Stimulated activated CD8-positive, alpha-beta memory T cell treated with anti-CD3 and anti-CD28 coated beads, Interleukin-2, amount 100 ng/mL, for 1 hour (primary cell): ENCODE measurements at places on chromosomes 5 and 9.

DNA sequence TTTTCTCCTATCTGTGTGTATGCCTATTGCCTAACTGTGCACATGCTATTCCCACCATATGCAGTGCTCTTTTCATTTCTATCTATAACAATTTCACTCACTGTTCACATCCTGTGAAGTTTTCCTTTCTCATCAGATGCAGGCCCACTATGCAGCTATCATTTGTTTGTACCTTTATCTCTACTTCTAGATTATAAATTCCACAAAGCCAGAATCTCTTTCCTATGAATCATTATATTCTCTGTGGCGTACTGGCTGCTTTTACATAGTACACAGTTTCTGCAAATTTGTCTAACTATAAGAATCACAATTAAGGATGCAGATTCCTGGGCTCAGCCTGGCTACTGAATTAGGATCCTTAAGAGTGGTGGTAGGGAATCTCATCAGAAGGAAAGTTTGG, 600.8 kb upstream of the ARRDC3 start:
- no peak for DNase-seq

GRCh38 chr5:133432956-133433532, 179.3 kb downstream of the FSTL4 start:
- DNase-seq: no peak

- no peak for DNase-seq
Measured at GRCh38 chr5:11520241-11520930, 383.9 kb downstream of the CTNND2 start.

GRCh38 chr5:59891962-59892643, 1.4 kb downstream of the PDE4D start:
- DNase-seq: no peak

DNA sequence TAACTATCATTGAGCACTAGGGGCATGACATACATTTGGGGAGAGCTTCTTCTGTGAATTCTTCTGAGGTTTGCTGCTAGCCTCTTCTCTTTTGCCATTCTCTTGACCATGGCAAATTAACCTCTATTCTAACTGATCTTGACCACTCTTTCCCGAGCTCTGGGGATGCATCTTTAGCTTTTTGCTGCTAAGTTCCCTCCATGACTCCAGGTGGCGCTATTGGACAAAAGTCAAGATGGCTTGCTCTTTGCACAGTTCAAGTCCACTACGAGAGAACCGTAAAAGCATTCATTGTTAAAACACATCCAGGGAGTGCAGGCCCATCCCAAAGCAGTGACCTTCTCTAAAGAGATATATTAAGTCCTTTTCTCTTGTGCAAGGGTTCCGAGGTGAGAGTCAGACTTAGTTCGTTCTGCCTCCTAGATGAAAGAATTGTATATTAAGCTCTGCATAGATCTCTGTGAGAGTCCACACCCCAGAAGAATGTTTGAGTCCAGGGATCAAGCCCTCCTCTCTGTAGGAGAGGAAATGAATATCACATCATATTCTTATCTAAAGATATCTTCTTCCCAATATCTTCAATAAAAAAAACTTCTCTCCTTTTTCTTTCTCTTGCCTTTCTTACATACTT, 1152.9 kb upstream of the CDH6 start:
- no peak for DNase-seq

- no peak for DNase-seq
Measured at GRCh38 chr5:116911074-116911473, 336.5 kb upstream of the SEMA6A start.

DNA sequence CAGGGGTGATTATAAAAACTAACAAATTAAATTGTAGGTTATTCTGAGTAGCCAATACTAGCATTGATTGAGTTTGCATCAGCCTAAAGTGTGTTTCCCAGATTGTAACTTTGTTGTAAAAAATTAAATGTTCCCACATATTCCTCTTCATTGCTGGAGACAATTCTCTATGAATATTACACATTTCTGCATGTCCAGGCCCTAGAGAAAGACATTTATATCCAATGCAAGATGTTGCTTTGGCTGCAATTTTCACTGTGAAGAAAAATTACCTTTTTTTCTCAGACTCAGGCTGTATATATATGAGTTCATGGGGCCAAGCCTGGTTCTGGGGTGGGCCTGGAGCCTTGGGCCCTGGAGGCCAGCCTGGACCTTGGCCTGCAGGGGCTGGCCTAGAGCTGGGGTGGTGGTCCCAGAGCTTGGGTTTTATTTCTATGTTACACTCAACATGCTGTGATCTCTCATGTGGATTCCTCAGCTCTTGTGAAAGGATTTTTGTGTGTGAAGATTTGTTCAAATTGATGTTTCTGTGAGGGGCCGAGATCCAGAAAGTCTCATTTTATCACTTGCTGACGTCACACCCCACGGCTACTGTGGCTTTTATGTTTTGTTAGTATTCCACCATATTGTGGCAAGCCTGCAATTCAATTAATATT, 232.5 kb downstream of the SPATA31A1 start:
- DNase-seq: no peak

DNA sequence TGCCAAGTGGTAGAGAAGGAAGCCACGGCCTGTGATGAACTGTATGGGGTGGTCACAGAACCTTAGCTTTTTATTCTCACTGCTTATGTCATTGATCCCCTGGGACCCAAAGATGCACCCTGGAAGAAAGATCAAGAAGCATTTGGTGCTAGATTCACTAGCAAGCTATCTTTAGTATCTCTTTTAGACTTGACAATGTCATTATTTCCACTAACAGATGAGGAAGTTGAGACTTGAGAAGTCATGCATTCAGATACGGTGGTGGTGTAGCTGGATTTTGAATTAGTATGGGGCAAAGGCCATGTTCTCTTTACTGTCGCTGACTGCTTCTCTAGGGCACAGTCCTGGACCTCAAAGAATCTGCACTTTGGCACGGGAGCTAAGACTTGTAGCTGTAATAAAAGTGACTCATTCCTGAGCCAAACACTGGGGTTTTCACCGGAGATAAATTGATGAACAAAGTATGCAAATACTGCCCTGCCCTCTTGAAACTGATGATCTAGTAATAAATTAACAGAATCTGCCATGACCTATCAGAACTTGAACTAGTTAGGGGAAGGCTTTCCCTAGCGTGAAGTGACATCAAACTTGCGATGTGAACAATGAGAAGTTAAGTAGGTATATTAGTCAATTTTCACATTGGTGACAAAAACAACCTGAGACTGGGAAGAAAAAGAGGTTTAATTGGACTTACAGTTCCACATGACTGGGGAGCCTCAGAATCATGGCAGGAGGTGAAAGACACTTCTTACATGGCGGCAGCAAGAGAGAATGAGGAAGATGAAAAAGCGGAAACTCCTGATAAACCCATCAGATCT, 5.4 kb downstream of the GDA start:
- no peak for DNase-seq

- no peak for DNase-seq
Measured at GRCh38 chr5:98599016-98599415, 174.4 kb upstream of the RGMB start.

DNA sequence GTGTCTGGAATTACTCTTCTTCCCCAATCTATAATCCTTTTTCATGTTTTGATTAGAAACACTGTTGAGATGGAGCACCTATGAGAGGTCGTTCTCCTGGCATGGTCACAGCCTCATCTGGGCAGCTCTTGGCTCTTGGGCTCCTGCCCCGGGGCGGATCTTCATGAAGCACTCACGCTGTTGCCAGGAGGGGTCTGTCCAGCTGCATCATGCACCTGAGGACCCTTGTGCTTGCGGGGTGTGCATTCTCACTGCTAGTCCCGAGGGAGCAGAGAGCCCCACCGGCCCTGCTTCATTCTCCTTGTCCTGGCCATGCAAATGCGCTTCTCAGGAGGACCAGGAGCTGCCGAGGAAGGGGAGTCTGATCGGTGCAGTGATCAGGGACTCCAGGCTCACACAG, 117.6 kb upstream of the S1PR3 start:
- no peak for DNase-seq

- no peak for DNase-seq
Measured at GRCh38 chr5:142981475-142981874, 211.3 kb downstream of the ARHGAP26 start.

GRCh38 chr5:130488252-130488651, 584.0 kb downstream of the CHSY3 start:
- DNase-seq: no peak

DNA sequence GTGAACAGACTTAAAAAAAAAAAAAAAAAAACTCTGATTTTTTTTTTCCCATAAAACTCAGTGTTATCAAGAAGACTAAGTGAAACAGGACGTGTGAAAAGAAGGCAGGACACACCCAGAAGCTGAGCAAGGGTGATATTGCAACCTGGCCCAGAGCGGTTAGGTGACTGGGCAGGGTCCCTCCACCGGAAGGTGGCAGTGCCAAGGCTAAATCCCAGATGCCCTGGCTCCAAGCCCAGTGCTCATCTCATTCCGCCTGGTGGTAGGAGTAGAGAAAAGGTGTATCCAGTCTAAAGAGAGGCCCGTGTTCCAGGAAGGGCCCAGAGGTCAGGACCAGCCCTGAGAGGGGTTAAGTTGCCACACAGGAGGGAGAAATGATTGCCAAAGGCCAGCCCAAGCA, 51.5 kb upstream of the SAP30L start:
- DNase-seq: no peak

GRCh38 chr5:963673-964531, 44.7 kb upstream of the NKD2 start:
- DNase-seq: no peak

- DNase-seq: no peak
Measured at GRCh38 chr5:757931-758697, 26.4 kb downstream of the ZDHHC11B start.

DNA sequence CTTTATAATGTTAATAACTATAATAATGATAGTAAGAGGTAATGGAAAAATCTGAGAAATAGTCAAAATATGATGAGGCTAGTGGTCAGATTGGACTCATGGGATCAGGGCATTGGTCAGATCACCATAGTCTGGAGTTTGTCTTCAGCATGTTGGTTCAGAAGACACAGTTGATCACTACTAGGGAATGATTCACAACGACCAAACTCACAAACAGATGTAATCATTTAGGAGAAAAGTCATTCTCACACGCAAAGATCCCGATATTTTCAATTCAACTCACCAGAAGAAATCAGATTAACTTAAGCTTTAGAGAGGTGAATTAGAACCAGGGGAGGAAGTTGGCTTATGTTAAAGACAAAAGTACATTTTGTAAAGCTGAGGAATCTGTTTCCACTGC, 131.8 kb downstream of the LURAP1L start:
- DNase-seq: no peak

GRCh38 chr9:115969096-115969495, 184.5 kb upstream of the PAPPA start:
- no peak for DNase-seq

DNA sequence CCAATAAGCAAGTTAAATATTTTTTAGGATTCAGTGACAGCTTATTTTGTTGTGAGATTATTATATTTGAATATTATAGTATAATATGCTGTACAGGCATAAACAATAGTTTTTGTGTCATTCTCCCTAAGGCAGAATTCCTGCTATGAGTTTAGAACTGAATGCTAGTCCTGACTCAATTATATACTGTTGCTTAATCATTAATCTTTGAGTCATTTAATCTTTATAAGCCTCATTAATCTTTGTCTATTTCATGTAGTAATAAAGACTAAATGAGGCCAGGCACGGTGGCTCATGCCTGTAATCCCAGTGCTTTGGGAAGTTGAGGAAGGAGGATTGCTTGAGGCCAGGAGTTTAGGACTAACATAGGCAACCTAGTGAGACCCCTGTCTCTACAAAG, 3.6 kb upstream of the DCP2 start:
- DNase-seq: no peak

GRCh38 chr9:93077811-93078210, 18.2 kb upstream of the CARD19 start:
- no peak for DNase-seq

- DNase-seq: no peak
Measured at GRCh38 chr9:81522716-81523551, 166.4 kb downstream of the TLE1 start.

DNA sequence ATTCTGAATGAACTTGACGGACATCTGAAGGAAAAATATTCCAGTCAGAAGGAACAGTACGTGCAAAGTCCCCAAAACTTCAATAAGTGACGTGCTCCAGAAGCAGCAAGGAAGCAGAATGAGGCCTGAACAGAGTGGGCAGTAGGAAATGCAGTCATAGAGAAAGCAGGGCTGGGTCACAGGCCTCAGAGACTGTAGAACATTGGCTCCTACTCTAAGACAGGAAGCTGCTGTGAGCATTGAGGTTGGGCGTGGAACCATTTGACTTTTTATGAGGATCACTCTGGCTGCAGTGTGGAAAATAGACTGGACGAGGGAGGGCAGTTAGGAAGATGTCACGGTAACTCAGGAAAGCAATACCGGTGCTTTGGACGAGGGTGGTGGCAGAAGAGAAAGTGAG, 64.0 kb downstream of the DOCK8 start:
- no peak for DNase-seq

DNA sequence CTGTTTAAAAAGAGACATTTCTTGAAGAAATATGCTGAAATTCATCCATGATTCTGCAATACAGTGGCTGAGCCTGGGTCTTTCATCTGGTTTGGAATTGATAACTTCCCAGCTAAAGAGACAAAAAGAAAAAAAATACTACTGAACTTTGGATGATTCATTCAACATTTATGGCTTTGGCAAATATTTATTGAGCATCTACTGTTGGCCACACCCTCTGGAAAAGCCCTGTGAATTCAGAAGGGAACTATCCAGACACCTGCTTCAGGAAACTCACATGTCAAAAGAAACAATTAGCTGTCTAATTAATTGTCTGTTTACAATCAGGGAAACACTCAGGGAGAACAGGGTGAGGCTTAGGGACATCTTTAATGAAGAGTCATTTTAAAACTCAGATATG, 17.8 kb upstream of the ZNF622 start:
- DNase-seq: no peak

- DNase-seq: no peak
Measured at GRCh38 chr9:86854898-86855523, 92.3 kb downstream of the GAS1 start.

DNA sequence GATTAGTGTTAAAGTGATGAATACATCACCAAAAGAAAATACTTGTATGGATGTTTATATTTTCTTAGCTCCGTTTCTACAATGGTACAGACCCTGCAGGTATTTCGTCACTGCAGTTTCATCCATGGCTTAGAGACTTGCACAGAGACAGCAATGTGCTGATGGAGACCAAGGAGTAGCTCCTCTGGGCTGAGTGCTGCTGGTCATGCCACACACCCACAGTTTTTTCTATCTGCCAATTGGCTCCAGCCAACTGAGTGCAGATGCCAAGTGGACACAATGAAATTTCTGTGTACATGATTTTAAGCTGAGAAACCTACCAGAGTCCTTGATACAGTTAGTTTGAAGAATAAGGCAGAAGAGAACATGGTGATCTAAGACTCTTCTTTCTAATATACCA, 145.9 kb upstream of the ADCY2 start:
- DNase-seq: no peak
